ENCODE measurements at places on chromosomes 11 and 22. TPM values are rescaled to one million over a fixed set of nuclear protein-coding genes. Genes with fewer than 3 reads are reported as not detected.

The ARHGAP8 gene
- total RNA-seq, result 9.3 TPM

DNA sequence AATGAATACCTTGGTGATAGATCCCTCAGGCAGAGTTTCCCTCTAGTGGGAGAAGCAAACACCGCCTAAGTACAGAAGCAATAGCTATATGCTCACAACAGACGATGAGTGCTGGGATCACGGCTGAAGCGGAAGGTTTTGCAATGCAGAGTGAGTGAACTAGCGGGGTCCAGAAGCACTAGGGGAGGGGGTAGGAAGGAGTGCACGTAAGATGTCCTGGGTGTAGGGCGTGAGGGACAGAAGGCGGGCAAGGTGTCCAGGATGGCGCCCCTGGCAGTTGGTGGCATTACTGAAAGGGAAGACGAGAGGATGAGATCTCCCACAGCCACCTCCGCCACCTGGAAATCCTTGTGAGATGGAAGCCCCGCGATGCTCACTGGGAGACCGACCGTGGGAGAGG, 81.0 kb downstream of the ETS1 start:
- no peak for DNase-seq

DNA sequence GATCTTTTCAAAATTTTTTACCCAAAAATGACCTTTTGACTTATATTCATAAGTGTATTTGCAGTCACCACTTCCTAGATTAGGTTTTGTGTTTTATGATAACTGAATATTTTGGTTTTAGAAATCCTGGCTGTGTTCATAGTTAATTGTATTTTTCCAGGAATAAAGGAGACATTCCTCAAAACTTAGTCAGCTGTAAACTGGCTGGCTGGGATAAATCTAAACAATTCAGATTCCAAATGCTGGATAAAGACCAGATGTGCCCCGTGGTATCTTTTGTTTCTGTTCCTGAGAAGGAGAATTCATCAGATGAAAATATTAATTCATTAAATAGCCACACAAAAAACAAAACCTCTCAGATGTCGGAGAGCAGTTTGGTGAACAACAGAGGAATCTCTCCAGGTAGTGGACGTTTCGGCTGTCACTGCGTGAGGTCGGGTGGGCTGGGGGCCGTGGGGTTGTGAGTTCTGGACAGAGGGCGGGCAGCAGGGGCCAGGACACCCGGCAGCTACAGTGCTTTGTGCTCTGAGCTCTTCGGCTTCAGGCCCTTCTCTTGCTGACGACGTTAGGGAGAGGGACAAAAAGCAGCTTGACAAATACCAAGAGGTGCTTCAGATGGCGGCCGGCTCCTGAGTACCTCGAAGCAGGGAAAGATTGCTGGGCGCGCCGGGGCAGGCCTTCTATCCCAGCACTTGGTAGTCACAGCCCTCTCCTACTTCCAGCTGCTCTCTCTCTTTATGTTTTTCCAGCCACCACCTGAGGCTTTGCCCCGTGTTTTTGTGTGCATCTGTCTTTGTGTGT, 24.6 kb downstream of the MOV10L1 start:
- no peak for DNase-seq

DNA sequence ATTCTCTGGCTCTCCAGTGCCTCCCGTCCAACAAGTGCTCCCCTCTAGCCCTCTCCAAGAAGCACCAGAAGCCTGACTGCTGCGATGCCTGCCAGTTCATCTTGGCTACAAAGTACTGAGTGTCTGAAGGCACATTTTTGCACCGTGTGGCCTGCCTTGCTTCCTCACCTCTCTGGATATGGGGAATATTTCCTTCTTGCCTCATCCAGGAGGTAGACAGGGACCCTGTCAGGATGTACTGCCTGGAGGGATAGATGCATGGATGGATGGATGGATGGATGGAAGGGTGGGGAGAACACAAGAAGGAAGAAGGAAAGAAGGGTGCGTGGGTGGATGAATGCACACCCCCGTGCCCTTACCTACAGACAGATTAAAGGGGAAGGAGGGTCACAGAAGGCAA, 27.6 kb downstream of the KCTD17 start:
- DNase-seq, result no peak
